A549 (cell line): ENCODE measurements at places on chromosomes 2 and 18.

- DNase-seq: no peak
These were observed 324.4 kb downstream of the TSN start for GRCh38 chr2:122079844-122080243.

DNA sequence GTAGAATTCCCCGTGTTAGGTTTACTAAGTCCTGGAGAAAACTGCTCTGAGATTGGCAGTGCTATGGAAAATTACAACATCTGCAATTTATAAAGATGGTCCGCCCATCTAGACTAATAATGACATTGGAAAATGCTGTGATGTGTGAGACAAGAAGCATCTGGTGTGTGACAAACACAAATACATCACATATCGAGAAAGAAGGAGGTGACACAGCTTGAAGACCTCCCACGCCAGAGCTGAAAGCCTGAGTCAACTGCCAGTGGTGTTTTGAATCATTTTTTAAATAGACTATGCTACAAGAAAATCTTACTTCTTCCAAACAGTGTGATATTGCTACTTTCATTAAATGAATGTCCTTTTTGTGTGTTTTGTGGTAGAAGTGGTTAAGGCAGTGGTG, 8.6 kb upstream of the ANO7 start:
- no peak for DNase-seq

DNA sequence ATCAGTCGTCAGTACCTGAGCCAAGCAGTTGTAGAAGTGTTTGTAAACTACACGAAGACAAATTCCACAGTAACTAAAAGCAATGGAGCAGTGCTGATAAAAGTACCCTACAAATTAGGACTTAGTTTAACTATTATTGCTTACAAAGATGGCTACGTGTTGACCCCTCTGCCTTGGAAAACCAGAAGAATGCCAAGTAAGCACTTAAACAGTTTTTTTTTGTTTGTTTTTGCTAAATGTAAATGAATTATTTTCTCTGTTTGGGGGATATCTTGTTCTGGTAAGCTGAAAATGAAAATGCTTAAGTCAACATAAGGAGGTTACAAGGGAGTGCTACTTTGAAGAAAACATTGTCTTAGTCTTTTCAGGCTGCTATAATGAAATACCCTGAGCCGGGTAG, 46.4 kb downstream of the FAM171B start:
- DNase-seq: no peak

- no peak for DNase-seq
These were observed 23.6 kb downstream of the ASAP2 start for GRCh38 chr2:9230051-9230802.

DNA sequence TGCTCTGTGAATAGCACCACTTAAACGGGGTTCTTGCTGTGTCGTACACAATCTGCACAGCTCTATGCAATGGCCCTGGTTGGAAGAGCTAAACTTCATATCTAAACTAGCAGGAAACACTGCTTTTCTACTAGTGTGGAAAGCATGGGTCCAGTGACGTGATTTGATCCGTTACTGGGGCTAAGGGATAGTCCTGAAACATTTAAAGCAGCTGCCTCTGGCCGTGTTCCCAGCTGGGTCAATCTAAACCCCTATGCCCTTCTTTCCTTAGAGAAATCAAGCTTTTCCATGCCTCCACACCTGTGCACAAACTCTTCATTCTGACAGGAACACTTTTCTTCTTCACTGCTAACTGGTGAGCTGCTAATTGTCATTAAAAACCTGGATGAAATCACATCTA, 5.4 kb upstream of the IGFBP5 start:
- no peak for DNase-seq

GRCh38 chr2:27960237-27960912, 69.8 kb downstream of the BABAM2 start:
- no peak for DNase-seq

DNA sequence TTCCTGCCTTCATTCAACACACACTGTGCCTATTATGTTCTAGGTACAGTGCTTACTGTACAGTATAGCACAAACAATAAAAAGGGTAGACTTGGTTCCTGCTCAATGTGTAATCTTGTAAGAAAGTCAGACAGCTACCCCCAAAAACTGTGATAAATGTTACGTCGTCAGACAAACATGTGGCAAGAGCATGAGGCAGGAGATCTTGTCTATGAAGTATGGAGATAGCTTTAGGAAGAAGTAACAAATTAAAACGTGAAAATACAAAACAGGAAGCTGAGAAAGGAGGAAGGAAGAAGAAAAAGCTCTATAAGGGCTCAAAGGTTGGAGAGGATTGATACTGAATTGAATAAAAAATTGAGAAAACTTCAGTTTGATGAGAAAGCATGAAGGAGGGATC, 276.2 kb upstream of the HNRNPA3 start:
- DNase-seq: no peak

- DNase-seq: no peak
These were observed 97.2 kb downstream of the DTNA start for GRCh38 chr18:34807106-34807796.

DNA sequence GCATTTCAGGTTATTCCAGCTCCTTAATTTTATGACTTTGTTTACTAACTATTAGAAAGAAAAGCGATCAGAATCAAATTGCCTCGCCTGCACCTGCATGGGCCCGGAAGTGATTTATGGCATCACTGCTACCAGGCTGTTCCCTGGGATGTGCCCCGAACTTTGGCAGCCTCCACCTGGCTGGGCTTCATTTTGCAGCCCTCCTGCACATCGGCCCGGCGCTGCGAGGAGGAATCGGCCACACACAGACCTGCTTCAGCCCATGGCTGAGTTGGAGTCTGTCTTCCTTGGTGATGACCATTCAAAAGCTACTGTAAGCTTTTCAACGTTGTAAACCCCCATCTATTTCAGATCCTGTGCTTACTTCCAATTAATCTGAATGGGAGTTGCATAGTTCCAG, 638.0 kb downstream of the RNF144A start:
- no peak for DNase-seq

- DNase-seq: no peak
These were observed 68.5 kb upstream of the NFATC1 start for GRCh38 chr18:79327199-79327721.

GRCh38 chr2:42189235-42189566, 20.0 kb downstream of the EML4 start:
- no peak for DNase-seq

DNA sequence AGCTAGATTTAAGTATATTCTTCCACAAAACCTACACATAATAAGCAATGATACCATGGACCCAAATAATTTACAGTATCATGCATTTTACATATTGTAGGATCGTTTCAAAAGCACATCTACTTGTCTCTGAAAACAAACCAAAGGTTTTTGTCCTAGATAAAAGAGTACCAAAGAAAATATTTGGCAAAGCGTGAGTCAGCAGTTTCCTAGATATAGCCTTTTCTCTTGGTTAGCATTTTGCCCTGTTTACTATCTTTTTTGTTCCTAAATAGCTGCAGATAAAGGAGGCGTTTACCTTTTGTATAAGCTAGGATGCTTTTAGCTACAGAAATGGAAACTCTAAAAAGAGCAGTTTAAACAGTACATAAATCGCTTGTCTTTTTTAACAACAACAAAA, 305.8 kb upstream of the GULP1 start:
- no peak for DNase-seq

DNA sequence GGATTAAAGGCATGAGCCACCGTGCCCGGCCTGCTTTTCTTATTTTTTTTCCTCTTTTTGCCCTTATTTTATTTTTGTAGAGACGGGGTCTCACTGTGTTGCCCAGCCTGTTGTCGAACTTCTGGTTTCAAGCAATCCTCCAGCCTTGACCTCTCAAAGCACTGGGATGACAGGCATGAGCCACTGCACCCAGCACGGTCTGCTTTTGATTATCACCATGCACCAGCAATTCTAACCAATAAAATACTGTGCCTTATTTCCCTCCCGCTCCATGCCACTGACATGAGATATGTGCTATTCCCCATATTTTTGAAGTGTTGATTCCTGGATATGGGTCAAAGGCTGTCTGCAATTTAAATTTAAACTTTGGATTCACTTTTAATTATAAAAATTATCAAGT, 42.9 kb downstream of the ACYP2 start:
- DNase-seq: no peak

- DNase-seq: no peak
These were observed 64.9 kb downstream of the ACTR2 start for GRCh38 chr2:65292461-65293011.

- no peak for DNase-seq
These were observed 123.6 kb upstream of the CAB39 start for GRCh38 chr2:230589025-230589424.

- DNase-seq: no peak
These were observed 157.9 kb downstream of the CLIP4 start for GRCh38 chr2:29273004-29273684.

DNA sequence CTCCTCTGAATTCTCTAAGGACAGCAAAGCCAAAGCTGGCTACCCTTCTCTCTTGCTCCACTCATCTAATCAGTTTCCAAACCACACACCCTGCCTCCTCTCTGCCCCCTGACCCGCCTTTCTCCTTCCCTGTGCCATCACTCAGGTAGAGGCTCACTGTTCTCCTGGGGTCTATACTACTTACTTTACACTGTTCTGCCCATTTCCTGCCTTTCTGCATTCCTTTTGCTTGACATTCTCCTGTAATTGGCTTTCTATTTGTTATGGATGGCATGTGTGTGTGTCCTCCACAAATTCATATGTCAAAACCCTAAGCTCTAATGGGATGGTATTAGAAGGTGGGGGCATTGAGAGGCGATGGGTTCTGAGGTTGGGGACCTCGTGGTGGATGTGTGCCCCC, 675.2 kb upstream of the ID2 start:
- no peak for DNase-seq

DNA sequence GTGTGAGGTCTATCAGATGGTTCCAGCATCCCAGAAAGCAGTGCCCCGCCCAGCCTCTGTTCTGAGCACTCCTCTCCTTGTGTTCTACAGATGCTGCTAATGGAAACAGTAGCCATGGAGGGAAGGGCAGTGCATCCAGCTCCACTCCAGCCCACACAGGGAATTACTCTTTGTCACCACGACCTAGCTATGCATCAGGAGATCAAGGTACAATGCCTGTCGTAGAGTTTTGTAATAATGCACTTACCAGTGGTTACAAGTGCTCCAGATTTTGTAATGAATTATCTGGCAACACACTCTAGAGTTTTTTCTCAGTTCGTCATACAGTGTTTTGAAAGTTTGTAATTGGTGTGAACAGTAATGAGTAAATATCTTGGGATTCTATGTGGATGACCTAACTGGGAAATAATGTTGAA, 161.1 kb downstream of the ESCO1 start:
- DNase-seq: peak; percentile 51

DNA sequence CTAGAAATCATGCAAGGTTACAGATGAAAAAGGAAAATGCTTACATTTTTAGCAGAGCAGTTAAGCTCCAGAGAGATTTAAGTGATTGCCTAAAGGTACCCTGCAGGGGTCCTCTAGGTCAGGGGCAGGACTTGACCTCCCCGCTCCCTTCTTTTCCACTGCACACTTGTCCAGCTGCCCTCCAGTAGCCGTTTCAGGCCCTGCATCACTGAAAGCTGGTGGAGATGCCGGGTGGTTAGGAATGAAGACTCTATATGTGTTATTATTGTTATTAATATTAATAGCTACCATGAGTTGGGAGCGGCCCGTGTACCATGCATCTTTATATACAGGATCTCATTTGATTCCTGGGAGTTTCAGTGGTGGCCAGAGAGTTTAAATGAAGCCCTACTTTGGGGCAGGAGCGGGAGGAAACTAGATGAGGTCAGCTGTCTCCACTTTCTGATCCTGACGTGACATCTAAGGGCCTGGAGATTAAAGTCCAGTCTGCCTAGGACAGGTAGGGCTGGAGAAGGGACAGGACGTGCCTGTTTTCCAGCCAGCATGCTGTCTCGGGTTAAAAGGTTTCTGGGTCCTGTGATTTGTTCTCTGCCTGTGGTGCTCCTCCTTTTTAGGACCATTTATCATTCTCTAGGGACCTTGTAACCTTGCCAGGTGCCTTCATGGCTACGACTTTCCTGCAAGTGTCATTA, 2.1 kb downstream of the TMEM37 start:
- DNase-seq: no peak

- no peak for DNase-seq
These were observed 28.0 kb downstream of the KIAA2012 start for GRCh38 chr2:202101026-202101579.

DNA sequence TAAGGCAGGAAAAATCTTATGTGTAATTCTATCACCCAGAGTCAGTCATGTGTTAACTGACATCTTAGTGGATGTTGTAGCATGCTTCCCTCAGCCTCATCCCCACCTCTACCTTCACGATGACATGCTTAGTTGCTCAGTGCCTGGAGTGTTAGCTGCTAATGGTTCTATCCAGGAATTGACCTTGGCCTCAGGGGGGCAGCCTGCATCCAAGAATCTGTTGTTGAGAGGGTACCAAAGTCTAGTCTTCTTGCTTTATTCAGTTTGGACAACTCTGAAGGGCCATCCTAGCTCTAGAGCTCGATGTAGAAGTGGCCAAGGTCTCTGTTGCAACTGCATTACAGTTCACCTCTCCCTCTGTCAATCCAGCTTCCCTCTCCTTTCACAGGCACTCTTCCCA, 61.2 kb downstream of the ACYP2 start:
- DNase-seq: no peak

GRCh38 chr2:235560345-235560744, 66.5 kb downstream of the AGAP1 start:
- DNase-seq: no peak

DNA sequence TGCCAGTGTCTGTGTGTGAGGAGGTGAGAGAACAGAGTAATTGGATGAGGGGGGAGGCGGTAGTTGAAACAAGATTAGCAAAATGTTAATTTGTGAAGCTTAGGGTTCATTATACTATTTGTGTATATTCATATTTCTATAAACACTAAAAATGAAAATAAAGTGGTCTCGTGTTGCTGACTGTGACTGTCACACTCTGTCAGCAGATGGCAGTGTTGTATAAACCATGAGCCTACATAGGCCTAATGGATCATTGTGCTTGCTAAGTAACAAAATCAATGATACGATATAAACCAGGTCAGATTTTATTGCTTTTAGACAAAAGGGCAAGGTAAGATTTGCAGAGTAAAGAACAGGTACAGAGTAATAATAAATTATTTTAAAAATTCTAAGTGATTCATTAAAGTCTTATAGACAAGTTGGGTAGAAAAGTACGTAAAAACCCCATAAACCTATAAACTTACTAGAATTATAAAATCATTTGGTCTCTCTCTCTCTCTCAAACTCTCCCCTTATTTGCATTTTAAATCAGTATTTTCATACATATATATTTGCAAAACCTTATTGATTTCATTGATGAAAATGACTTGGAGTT, 182.7 kb downstream of the RPIA start:
- peak; percentile 71 for DNase-seq

DNA sequence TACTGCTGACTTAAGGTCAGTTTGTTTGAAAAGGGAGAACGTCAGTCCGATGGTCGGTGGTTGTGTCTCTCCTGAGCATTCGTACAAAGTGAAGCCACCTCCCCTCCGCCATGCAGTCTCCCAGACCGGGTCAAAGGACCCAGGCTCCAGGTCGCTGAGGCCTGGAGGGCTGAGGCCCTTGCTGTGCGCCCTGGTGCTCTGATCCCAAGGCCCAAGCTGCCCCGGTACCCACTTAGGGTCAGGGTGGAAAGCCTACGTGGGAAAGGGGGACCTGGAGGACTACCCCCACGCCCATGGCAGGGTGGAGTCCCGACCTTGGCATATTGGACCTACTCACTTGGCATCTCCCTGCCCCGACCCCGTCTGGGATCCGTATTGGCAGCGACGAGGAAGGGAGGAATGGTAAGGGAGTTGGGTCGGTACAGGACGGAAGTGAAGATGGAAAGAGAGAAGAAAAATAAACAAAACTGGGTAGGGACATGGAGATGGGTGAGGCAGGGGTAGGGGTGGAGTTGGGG, 8.0 kb upstream of the SIX3 start:
- no peak for DNase-seq
